Foreskin fibroblast (primary cell): ENCODE measurements at places on chromosomes 3 and 15.

DNA sequence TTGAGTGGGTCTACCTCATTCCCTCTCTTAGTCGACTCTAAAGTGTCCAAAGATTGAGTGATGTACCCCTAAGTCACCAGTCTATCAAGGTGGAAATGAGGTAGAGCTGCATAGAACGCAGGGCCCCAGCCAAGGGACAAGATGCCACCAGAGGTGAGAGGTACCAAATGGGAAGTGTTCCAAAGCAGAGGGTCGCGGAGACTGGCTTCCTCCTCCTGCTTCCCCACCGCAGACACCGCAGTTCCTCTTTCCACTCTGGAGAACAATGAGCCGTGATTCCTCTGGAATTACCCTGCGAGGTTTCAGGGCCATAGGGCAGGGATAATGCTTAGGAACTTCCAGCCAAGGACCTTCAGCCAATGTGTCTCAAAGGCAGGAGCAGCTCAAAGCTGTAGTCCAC is 55.8 kb downstream of the DAPK2 start:
- no peak for DNase-seq

- peak; percentile 16 for DNase-seq
Observed at GRCh38 chr3:119034256-119035013, at the start of gene IGSF11. TSS of gene IGSF11 (minus strand) at chr3:119034846. CDS start at chr3:119034582, 264 bp downstream.

- DNase-seq: no peak
Observed at GRCh38 chr3:9185701-9186100, 63.7 kb downstream of the SRGAP3 start.

DNA sequence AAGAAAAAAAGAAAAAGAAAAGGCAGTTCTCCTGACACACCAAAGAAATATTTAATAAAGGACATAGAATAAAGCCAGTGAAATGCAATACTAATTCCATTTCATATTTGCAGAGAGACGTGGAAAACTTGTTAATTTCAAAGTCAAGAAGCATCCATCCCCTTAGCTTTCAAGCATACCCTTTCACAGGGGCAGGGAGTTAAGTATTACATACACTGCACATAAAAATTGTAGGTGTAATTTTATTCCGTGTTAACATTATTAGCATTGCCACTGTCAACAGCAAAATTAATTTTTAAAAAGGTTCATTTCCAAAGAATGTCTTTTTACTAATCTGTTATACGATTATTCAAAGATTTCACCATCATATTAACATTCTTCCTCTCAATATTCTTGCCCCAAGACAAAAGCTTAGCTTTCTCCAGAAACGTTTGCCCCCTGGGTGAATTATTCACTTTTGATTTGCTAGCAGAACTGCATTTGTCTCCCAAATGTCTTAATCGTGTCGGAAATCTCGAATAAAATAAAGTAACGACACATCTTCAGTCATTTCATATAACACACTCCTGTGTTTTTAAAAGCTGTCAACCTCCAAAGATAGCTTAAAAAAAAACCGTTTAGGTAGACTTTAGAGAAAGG is 517.9 kb downstream of the MECOM start:
- no peak for DNase-seq

DNA sequence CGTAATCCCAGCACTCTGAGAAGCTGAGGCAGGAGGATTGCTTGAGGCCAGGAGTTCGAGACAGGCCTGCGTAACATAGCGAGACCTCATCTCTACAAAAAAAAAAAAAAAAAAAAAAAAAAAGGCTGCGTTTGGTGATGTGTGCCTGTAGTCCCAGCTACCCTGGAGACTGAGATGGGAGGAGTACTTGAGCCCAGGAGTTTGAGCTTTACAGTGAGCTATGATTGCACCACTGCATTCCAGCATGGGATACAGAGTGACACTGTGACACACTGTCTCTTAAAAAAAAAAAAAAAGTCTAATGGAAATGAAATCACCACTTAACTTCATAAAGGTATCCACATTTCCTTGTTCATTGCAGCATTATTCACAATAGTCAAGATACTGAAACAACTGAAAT is 65.5 kb downstream of the THBS1 start:
- DNase-seq: no peak

- DNase-seq: no peak
Observed at GRCh38 chr3:29559741-29560465, 279.0 kb downstream of the RBMS3 start.

DNA sequence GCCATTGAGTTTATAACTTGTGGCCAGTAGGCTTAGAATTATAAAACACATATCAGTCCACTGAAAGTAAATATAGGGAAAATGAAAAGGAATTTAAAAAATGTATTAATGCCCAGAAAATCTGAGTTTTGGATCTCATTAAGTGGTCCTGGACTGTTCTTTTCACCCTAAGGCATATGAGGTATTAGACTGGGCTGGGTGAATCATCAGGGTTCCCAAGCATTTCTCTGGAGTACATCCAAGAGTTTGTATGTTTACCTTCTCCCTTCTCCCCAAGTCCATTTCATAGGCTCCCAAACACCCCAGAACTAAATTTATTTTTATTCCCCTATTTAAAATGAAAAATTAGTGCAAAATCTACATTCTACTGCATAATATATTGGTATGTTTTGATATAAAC is 31.9 kb upstream of the SPTSSB start:
- peak; percentile 61 for DNase-seq

DNA sequence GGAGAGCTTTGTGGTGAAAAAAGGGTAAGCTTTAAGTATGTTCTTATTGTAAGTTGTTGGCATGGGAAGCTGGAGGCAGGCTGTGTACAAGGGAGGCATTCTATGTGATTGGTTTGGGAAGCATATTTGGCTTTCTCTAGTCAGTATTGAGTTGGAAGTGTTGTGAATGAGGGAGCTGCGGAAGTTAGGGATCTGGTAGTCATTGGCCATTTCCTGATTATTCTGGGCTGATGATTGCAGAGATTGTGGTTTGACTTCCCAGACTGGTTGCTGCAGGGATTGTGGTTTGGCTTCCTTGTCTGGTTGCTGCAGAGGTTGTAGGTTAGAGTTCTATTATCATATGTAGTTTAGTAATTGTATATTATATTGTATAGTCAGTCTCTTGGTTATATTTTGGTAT is 21.0 kb downstream of the STXBP5L start:
- DNase-seq: no peak

DNA sequence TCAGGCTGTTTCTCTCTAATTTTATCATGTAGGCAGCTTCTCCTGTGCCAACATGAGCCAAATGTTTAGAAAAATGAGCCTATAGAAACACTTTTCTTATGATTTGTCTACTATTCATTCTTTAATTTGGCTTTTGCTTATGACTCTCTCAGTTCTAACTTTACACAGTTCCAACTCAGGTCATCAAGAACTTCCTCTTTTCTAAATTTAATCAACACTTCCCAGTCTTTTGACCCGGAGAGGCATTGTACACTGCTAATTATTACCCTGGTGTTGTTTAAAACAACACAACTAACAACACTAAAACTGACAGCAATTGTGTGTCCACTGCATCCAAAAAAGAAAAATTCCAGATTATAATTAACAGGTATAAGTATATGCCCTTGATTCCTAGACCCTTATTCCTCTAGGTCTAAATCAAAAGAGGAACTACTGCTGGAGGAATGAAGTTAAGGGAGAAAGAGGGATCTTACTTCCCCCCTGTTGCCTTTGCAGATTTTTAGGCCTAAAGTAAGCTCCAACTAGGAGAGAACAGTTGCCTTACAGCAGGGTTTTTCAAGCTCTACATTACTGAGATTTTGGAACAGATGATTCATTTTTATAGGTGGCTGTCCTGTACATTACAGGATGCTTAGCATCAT is 332.2 kb upstream of the GOLIM4 start:
- no peak for DNase-seq

DNA sequence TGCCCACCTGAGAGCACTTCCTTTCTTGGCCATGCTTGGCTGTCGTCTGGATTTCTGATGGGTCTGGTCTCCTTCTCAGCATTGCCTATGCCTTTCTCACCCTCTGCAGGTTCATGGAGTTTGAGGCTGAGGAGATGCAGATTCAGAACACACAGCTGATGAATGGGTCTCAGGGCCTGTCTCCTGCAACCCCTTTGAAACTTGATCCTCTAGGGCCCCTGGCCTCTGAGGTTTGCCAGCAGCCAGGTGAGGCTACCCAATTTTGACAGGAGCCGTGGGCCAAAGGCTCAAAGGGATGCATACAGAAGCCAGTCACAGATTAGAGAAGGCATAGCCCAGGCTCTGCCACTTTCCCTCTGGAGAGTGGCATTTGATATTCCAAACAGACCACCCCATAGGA is 10.5 kb downstream of the NUTM1 start:
- no peak for DNase-seq

DNA sequence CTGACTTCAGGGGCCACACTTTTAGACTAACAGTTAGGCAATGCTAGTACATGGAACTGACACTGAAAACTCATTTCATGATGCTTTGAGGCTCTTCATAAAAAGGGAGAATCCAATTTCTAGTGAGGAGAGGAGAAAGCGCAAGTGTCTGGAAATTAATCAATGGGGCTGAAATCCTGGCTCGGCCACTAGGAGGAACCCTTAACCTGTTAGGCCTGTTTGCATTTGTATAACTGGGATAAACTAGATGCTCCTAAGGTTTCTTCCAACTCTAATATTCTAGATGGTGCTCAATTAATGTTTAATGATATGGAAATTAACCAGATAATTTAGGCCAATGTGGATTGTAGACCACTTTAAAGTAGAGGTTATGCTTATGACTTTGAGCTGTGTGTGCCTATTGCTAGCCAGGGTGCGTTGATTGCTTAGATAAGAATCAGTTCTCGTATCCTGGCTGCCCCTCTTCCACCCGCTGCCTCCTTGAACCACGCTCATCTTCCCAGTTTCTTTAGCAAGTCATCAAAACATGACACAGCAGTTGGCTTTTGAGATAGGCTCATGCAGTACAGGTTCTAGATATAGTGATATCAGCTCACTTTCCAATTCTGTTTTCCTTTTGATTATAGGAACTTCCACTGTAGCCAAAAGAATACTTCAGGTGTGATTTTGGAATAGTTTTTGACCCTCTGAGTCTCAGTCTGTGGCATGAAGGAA is 16.8 kb upstream of the CRBN start:
- DNase-seq: peak; percentile 12

DNA sequence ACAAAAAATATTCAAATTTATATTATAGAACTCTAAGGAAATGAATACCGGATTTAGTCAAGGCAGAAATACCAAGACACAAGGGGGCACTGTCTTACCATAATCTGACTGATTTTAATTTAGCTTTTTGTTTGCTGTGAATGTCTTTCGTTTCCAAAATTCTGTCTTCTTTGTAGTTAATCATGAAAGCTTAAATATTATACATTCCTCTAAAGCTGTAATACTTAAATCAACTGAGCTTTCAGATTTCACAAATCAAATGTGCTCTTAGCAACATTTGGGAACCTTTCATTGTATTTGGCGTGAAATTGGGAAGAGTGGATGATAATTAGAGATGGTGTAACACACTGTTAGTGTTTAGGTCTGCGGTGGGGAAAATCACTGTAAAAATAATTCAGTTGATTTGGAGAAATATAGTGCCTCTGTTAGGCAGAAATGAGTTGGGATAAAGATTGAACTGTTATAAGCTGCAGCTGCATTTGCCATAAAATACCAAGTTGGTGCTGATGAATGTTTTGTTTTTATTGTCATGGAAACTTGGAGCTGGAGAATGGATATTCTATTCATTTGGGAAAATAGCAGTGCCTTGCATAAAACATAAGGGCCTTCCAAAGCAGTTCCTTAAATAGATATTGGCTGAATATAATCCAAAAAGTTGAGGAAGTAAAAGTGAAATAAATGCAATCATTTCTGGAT is 228.2 kb downstream of the TCF12 start:
- peak; percentile 77 for DNase-seq

DNA sequence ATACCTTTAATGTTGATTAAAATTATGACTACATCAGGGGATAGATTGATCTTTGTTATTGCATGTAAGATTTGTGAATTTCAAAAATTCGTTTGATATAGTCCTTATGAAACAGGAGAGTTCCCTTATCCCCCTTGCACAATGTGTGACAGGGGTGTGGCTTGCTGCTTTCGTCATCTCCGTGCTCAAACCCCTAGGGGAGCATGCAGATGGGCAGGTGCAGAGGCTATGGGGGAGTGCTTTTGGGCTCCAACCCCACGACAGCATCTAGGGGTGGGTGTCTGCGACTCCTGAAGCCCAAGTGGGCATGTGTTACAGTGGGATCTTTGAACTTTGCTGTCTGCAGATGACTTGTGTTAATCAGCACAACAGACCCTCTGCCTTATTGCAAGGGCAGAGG is 360.1 kb upstream of the GOLIM4 start:
- DNase-seq: no peak

GRCh38 chr15:52281085-52282035 is 14.2 kb downstream of the MYO5C start:
- no peak for DNase-seq

- DNase-seq: peak; percentile 58
Observed at GRCh38 chr3:42501681-42502428, 588 bp upstream of the VIPR1 start.

GRCh38 chr3:40557575-40558161 is 32.9 kb downstream of the ZNF621 start:
- DNase-seq: no peak

GRCh38 chr3:193872265-193872753 is 263.6 kb upstream of the HES1 start:
- peak; percentile 94 for DNase-seq

GRCh38 chr3:45566951-45567411 is 27.6 kb upstream of the LIMD1 start:
- no peak for DNase-seq

DNA sequence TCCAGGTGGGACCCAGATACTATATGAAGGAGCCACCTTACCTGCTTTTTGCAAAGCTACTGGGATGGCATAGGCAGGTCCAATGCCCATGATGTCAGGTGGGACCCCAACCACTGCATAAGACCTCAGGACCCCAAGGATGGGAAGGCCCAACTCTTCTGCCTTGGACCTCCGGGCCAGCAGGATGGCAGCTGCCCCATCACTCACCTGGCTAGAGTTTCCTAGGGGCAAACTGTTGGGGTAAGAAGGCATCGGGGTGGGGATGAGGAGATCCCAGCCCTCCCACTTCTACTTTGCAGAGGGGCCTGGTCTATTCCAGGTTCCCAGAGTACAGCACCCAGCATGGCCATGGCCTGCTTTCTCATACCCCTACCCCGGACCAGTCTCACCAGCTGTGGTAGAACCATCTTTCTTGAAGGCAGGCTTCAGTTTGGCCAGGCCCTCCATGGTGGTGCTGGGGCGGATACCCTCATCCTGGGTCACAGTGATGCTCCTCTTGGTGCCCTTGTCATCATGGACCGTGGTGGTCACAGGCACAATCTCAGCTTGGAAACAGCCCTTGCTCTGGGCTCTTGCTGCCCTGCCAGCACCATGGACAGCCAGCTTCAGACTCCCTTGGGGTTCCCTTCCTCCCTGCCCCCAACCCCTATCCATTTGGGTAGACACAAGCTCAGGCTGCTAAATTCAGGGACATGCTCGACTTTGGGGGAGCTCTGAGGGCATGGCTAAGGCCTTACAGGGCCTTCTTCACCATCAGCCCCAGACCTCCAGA is 10.6 kb downstream of the ACAA1 start:
- DNase-seq: no peak

DNA sequence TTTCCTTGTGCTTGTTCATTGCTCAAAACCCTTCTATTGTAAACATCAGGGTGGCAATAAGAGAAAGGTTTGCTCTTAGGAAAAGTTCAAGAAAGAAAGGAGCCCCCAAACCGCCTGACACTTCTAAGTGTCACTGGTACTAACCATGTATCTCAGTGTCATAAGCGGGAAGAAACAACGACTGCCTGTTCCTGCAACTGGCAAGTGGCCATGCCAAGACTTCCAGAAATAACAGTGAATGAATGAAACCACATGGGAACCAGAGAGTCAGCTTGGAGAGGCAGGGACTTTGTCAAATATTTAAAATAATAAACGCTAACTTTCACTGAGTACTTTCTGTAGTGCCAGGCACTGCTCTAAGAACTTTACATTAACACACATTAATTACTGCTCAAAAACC is 1.1 kb downstream of the PLSCR2 start:
- DNase-seq: peak; percentile 57

GRCh38 chr15:87752250-87752951 is 504.1 kb downstream of the NTRK3 start:
- DNase-seq: peak; percentile 51
